ENCODE measurements at places on chromosomes 11 and 22.

DNA sequence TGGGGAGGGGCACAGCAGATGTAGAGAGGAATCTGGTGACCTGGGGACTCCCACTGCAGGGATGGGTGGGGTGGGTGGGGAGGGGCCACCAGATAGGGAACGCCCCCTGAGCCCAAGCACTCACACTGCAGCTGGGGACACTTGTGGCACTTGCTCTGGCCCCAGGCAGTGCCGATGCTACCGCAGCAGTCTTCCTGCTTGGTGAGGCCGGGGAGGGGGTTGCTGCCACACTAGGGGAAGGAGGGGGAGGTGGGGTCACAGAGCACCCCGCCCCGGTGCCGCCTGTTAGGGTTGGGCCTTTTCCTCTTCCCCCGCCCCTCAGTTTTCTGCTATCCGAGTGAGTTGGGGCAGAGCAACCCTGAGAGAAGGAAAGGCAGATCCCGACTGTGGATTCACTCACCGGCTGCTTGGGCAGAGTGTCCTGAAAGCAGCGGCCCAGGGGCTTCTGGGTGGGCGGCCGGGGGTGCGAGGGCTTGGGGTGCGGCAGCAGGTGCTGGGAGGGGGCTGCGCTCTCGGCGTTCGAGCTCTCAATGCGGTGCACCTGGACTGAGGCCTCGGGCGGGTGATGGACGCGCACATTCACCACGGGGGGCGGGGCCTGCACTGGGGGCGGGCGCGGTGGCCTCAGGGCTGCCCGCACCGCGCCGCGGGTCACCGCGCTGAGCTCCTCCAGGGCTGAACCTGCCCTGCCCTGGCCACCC, 4.7 kb downstream of the LTBP3 start:
- DNase-seq: peak; percentile 84

- no peak for DNase-seq
Measured at GRCh38 chr11:115141231-115142114, 362.7 kb downstream of the CADM1 start.

DNA sequence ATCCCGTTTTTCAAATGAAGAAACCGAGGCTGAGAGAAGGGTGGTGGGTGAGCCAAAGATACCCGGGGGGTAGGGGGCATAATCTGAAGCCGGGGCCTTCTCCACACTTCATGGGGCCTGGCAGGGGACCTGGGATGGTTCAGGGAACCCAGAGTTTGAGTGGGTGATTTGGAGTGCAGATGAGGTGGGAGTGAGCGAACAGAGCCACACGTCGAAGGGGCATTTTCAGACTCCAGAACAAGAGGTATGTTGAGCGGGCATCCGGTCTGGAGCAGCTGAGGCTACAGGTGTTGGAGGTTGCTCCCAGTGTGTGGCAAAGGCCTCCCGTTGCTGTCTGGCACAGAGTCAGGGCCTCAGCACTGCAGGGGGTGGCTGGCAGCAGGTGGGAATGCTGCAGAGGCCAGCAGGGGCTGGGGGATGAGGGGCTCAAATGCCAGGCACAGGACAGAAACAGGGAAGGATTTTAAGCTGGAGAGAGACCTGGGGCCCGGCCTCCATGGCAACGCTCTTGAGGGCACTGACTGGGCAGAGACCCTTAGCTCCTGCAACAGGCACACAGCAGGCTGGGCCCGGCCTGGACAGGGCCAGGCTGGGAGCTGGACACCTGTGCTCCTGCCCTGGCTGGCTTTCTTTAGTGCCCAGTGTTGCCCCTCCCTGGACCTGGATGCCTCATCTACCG, 46.2 kb downstream of the WNT11 start:
- DNase-seq: peak; percentile 27

DNA sequence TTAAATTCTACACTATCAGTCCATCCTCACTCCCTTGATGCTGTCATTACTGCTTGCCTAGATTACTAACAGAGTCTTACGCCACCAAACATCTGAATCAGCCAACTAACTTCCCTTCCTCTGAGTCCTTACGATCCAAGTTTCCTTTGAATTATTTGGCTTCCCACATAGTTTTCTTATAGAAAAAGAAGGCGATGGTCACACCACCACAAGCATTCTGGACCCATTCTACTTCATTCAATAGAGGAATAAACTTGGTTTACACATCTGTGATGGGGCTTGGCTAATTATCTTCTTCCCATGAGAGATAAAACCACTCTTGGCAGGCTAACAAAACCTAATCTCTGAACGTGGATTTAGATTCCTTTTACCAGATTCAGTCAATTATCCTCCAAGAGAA, 35.0 kb downstream of the INTS4 start:
- no peak for DNase-seq

DNA sequence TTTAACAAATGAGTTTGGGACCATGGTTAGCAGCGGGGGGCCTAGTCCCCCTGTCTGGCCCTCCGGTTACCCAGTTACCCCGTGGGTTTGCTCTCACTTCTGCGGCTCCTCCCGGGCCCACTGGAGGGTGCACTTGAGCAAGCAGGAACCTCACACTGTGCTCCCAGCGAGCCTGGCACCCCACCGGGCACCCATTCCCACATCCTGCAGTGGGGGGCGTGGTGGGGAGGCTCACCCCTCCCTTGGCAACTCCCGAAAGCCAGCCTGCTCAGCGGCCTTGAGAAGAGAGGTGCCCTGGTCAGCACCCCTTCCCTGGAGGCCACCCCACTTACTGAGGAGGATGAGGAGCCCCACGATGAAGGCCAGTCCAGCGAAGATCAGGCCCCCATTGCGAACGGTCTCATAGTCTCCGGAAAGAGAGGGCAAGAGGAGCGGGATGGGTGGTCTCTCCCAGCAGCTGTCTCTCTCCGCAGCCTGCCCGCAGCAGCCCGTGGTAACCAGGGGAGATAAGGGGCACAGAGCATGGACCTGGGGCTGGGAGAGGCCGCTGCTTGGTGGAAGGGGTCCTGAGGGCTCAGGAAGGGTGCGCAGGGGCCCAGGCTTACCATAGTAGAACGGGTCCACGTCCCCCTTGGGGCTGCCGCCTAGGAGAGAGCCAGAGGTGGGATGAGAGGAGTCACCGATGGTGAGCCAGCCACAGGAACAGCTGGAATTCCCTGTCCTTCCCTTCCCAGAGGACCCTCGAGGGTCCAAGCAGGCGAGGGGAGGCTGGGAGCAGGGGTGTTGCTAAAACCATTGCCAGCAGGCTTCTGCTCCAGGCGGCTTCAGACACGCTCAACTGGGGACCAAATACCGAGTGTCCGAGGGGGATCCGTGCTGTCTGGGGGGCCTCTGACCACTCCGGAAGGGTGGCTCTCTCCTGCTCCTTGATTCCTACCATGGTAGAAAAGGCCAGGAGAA, 2.2 kb downstream of the FXYD2 start:
- DNase-seq: no peak

- no peak for DNase-seq
Measured at GRCh38 chr11:13205486-13205885, 72.1 kb upstream of the BMAL1 start.

- DNase-seq: no peak
Measured at GRCh38 chr11:37929100-37929653, 1331.1 kb upstream of the RAG2 start.

DNA sequence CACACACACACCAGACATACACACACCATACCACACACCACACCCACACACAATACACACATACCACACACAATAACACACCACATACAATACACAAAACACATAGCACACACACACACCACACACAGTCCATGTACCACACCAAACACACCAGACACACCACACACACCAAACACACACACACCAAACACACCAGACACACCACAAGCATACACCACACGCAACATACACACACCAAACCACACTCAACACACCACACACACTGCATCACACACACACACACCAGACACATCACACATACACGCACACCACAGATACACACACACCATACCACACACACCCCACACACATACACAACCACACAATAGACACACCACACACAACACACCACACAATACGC, 54.8 kb downstream of the IGSF9B start:
- DNase-seq: no peak

DNA sequence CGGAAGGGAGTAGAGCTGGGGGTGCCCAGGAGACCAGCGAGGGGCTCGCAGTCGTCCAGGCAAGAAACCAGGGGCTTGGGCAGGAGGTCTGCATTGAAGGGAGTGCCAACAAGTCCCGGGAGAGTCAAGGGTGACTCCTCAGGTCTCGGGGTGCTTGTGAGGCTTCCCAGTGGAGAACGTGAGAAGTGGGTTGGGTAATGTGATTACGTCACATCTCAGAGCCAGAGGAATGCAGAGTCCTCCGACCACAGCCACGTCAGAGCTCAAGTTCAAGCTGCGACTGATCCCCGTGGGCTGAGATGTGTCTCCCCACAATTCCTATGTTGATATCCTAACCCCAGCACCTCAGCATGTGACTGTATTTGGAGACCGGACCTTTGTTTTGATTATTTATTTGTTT, 89.7 kb upstream of the SHANK2 start:
- DNase-seq: no peak

DNA sequence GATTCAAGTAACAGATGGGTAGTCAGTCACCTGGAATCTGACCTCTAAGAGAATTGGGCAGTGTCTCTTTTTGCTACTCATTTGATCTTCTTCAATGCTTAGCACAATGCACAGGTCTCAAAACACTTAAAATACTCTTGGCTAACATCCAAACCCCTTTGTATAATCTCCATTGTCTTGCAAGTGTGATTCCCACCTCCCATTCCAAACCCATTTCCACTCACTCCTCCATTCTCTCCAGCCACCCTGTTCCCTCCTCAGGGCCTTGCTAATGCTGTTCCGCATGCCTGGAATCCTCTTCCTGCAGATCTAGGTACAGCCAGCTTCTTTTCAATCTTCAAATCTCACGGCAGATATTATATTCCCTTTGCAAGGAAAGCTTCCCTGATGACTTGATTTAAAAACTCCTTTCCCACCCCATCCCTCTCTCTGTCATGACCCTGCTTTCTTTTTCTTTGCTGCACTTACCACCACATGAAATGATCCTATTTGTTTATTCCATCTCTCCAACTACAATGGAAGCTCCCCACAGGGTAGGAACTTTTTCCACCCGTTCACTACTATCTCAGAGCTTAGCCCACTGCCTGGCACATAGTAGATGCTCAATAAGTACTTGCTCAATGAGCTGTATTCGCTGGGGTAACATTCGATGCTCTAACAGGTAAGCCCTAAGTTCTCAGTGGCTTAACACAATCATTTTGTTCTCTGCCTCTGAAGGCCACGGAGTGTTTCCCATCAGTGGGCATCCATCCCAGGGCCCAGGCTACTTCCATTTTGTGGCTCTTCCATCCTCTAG, 121.7 kb downstream of the MN1 start:
- DNase-seq: no peak

DNA sequence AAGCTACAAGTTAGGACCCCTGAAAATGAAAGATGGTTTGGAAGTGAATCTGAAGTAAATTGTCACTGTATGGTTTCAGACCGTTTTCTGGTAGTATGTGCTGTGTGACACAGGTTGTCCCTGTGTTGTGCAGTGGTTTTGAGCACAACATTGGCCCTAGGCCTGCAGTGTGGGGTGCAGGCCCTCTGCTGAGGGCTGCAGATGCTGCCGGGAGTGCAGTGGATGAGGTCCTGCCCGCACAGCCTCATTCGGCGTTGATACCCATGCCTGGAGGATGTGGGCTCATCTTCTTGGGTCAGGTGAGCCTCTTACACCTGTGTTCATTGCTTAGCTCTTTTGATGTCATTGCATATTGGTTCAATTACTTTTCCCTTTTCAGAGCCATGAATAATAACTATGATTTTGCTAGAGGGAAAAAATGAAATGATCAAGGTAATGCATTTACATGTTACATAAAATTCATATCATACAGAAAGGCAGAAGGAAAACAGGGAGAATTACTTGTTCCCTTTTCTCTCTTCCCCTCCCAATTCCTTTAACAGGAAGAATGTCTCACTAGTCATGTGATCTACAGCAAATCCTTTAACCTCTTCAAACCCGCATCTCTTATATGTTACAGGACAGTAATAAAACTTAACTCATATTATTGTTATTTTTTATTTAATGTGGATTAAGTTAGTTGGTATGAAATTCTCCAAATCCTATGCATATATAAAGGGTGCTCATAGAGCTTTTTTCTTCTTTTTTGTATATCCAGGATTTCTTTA, 48.7 kb downstream of the PTPRJ start:
- DNase-seq: no peak

DNA sequence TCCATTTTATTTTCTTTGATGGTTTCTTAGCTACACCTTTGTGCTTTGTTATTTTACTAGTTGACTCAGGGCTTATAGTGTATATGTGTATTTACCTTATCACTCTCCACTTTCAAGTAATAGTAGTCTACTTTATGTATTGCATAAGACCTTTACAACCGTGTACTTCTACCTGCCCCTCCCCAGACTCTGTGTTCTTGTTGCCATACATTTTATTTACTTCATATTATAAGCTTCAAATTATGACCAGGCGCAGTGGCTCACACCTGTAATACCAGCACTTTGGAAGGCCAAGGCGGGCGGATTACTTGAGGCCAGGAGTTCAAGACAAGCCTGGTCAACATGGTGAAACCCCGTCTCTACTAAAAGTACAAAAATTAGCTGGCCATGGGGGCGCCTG, 28.2 kb upstream of the CTSD start:
- no peak for DNase-seq

GRCh38 chr11:110429731-110430266, at the start of gene FDX1:
Gene FDX1 (plus strand): TSS chr11:110429948. CDS start chr11:110430121, 173 bp downstream.
- DNase-seq: peak; percentile 81

DNA sequence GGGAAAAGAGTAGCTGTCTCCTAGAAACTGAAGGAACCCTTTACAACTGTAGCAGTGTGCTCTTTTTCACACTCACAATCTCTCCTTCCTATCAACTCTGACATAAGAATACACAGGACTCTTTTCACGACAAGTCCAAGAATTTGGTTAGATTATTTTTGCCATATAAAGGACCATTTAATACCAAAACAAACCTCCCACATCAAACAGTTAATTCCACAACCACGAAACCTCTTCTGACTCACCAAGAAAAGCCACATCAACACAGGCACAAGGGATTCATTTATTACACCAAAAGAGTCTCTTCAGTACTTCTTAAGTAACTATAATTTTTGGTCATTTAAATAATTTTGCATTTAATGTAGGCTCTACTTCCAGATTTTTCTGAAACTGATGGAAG, 222.6 kb upstream of the PITPNB start:
- DNase-seq: no peak

DNA sequence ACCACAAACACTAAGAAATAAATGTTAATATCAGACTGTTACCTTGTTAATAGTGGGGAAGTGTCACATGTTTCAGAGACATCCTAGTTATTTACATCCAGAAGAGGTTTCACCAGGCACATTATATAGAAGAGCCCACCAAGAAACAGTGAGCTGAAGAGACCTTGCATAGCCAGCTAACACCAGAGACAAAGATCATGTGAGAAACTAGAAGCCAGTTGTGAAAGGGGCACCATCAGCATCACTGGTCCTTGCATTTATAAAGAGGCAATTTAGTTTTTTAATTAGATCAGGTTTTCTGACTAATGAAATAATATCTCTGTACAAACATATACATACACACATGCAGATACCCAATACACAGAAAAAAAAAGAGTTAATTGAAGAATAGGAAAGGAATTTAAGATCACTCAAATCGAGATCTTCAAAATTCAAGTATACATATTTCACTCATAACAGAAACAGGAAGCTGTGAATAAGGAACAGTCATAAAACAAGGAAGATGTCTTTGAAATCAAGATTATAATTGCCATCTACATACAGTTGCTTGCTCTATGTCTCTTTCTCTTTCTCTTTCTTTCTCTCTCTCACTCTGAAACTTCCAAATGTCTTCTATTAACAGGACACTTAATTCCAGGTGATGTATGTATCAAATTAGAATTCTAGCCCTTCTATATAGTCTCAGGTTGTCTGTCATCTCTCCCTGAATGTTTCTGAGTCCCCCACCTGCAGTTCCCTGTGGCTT, 348.7 kb downstream of the ETS1 start:
- no peak for DNase-seq

- DNase-seq: no peak
Measured at GRCh38 chr11:10058356-10058755, 235.7 kb downstream of the SBF2 start.
